ENCODE measurements at places on chromosomes 11 and 22.
A peak's percentile ranks its signal among the peaks of the same experiment; 100 is the strongest.

DNA sequence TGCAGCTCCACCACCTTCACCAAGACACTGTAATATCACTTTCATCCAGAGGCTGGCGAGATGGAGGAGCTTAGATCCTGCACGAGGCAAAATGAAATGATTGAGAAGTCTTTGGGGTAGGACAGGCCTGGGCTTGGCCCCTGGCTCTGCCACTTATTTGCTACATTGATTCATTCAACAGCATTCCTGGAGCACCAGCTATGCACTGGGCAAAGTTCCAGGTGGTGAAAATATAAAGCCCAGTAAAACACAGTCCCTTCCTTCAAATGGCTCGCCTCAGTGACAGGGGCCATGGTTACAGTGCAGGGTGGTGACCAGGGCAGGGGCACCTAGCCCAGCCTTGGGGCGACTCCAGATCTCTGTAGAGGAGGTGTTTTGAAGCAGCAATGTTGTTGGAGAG, 19.7 kb downstream of the ALX4 start:
- no peak for DNase-seq

GRCh38 chr11:30454111-30454510, 131.2 kb downstream of the ARL14EP start:
- no peak for DNase-seq

DNA sequence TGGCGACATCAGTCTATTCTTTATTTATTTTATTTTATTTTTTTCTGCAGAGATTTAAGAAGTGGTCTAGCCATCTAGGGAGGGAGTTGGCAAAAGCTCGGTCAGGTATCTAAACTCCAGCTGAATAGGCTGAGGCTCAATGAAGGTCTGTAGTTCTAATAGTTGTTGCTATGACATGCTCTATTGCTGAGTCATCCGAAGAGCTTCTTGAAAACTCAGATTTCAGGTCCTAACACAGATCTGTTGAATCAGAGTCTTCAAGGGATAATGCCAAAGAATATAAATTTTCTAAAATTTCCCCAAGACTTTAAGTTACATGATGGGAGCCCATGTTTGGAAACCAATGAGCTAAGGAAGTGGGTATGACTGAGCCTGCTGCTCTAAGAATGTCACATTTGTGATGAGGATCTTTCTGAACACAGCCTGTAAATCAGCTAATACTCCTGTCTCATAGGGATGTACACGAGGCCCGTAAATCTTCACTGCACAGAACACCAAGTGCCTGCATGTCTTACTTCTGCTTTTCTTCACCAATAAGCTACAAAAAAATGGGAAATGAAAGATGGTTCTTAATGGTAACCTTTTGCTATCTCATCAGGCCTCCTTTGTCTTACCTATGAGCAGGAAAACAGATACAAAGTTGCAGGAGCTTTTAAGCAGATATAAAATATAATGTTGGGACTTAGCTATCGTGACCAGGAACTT, 901.4 kb upstream of the API5 start:
- no peak for DNase-seq

DNA sequence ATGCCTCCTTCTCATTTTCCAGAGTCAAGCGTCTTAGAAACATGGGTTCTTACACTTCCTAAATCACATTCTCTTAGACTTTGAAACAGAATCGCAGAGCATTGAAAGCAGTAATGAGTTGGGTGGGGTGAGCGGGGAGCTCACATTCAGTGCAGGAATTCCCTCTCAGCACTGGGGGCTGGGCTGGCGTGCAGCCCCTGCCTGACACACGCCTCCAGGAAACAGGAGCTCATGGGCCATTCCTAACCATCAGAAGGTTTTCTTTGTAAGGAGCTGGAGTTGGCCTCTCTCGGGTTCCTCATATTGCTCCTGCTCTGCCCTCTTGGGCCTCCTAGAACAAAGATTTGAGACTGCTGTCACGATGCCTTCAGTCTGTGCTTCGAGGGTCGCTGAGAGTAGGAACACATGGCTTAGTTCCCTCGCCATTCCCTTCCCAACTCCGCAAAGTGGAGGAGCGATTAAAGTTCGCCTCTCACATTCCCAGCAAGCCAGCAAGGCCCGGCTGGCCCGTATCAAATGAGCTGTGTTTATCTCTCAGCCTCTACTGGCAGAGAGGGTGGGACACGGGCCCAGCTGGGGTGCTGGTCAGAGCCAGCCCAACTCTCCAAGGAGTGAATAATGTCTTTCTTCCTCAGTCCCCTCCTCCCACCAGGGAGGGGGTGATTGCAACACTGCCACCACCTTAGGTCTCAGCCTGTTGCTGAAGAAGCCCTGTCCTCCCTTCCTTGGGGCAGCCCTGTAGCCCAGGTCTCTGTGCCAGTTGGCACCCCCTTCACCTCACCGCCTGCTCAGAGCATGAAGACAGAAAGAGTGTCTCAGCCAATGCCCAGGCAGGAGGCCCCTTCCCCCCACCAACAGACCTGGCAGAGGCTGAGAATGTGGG, 10.4 kb downstream of the CHRDL2 start:
- DNase-seq = no peak

DNA sequence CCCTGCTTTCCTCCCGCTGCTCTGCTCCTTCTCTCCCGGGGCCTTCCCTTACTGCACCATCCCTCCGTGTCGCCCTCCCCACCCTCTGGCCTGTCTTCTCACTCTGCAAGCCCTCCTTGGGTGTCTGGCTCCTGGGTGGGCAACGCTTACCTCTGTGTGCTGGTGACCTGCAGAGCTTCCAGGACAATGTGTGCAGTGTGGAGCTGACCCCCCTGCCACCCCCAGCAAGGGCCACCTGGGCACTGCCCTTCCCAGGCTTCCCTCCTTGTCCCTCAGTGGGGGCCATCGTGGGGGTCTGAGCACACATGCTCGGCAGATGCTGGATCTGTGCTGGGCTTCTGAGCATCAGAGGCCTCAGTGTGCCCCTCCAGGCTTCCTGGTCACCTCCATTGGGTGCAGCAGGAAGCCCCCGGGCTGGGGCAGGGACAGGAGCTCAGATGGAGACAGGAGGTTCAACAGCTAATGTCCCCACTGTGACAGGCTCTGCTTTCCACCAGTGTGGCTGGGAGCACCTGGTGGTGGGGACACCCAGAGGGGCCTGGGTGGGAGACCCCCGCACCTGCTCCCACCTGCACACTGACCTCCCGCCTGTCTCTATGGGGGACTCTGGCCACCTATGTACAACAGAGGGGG, 7.8 kb upstream of the BRSK2 start:
- DNase-seq = no peak

- no peak for DNase-seq
Measured at GRCh38 chr11:132987936-132988335, 544.4 kb downstream of the OPCML start.

DNA sequence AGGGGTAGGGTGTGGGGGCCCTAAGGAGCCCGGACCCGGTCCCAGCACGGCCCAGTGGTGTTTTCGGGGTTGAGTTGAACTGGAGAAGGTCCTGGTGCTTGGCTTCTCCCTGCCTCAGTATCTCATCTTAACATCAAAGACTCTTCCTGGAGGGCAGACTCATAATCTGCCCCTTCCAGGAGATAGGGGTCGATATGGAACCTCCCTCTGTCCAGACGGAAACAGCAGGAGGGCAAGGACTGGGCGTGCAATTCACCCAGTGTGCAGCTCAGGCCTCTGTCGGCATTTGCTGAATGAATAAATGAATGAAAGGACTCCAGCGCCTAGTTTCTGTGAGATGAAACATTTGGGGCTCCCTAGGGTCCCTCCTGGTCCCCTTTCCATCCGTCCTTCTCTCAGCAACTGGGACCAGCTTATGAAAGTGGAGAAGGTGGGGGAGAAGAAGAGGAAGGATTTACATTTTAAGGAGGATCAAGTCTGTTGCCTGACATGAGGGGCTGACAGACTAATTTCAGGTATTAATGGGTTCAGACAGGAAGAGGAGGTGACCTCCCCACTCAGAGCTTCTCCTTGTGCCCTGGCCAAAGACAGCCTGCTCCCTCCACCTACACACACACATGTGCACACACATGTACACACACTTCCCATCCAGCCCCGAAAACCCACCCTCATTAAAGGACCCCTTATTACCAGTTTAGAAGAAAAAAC, 1.1 kb upstream of the SHISA8 start:
- DNase-seq = no peak

- DNase-seq = peak; percentile 17
Measured at GRCh38 chr22:24803064-24803542, 2.9 kb upstream of the SGSM1 start.

GRCh38 chr22:47570300-47570685, 807.8 kb downstream of the TBC1D22A start:
- no peak for DNase-seq

GRCh38 chr11:13128354-13128753, 119.2 kb downstream of the RASSF10 start:
- no peak for DNase-seq

GRCh38 chr11:37947821-37948220, 1349.8 kb upstream of the RAG2 start:
- no peak for DNase-seq

GRCh38 chr11:60836866-60837515, 4.9 kb upstream of the CCDC86 start:
- DNase-seq = no peak

DNA sequence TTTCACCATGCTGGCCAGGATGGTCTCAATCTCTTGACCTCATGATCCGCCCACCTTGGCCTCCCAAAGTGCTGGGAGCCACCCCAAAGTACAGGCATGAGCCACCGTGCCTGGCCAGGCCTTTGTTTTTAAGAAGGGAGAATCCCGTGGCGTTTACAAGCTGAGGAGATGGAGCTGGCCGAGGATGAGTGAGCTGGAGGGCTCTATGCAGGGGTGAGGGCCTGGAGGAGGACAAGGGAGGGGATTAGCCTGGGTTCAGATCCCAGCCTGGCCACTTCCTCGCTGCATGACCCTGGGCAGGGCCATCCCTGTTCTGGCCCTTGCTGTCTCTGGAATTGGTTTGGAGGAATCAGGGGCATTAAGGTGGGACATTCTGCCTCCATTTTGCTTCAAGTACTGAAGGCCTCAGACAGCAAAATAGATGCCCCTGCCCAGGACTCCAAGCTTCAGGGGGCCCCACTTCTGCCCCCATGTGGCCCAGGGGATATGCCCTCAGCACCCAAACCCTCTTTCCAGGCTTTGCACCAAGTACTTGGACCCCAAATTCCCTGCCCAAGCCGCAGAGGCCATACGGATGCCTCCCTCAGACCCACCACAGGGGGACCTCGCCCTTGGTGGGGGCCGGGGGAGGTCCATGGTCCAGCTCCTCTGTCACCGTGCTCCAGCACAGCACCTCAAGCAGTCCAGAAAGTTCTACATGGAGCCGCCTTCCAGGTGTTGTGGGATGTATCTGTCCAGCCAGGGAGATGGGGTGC, 12.1 kb upstream of the LRP5 start:
- no peak for DNase-seq

DNA sequence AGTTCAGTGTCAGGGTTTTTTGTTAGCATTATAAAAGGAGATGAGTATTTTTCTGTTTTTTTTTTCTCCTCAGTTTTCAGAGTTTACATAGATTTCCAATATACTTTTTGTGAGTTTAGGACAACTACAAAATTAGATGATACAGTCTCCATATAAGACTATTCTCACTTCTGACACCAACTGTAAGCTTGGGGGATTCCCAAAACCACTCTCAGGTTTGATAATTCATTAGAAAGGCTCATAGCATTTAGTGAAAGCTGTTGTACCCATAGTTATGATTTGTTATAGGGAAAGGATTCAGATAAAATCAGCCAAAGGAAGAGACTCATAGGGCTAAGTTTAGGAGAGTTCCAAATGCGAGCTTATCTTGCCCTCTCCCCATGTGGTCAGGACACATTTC, 24.1 kb downstream of the CUL5 start:
- no peak for DNase-seq

DNA sequence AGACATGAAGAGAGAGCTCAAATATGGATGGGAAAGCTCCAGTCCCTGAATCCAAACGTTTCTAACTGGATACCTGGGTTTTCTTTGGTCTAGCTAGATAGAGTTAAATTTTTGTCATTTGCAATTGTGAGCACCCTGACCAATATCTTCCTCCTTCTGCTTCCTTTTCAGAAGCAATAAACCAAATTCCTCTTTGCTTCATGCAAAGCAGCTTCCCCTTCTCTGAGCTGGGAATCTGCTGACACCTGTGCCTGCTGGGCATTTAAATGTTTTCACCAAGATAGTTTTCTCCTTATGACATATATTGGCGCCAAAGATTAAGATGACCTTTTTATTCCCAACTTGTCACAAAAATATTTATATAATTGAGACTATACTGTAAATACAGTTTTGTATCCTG, 27.9 kb upstream of the PAK1 start:
- DNase-seq = no peak

DNA sequence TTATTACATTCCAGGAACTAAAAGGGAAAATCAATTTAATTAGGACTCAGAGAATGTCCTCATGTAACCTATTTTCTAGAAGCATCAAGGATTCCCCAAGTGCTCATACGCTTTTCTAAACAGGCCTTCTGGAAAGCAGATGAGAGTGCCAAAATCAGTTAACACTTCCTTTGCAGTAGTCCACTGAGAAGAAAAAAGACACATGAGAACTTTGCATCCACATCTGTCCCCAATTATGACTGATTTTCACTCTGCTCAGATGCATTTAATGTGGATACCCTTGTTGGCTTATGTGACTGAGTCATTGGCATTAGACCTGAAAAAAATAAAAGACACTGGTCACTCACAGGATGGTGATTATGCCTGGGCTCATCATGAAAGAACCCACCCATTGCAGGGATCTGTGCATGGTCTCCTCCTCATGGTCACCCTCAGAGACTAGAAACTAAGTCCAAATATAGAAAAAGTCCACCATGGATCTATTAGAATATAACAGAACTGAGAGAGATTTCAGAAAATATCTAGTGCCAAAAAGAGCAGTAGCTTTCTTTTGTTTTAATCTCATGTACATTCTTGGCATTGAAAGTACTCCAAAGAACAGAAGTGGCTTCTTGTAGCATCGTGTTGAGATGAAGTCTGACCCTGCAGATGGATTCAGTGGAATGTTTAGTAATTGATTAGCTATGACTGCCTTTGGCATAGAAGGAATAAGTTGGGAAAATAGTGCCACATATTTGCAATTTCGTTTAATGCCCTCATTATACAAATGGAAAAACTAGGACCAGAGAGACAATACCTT, 48.8 kb upstream of the FIBIN start:
- DNase-seq = no peak

- no peak for DNase-seq
Measured at GRCh38 chr11:74162681-74163467, 7.9 kb downstream of the C2CD3 start.

DNA sequence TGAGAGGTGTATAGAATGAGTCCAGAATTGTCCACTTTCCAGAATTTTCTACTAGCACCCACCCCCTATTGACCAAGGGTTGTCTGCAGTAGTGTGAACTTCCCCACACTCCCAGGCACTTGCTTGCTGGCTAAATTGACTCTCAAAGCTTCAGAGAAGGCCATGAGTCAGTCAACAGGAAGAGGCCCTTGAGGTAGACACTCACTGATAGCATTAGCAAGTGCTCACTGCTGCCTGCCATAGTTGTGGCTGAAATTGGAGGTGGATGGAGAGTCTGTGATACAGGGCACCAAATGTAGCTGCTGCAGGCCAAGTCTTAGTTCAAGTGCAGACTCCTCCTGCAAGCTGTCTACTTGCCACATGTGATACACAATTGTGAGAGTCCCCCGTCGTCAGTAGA, 156.8 kb downstream of the SPON1 start:
- DNase-seq = no peak

All from stimulated activated CD8-positive, alpha-beta memory T cell treated with anti-CD3 and anti-CD28 coated beads, Interleukin-7, amount 100 ng/mL, for 4 hours (primary cell).